ENCODE measurements at places on chromosomes 2 and 18.

DNA sequence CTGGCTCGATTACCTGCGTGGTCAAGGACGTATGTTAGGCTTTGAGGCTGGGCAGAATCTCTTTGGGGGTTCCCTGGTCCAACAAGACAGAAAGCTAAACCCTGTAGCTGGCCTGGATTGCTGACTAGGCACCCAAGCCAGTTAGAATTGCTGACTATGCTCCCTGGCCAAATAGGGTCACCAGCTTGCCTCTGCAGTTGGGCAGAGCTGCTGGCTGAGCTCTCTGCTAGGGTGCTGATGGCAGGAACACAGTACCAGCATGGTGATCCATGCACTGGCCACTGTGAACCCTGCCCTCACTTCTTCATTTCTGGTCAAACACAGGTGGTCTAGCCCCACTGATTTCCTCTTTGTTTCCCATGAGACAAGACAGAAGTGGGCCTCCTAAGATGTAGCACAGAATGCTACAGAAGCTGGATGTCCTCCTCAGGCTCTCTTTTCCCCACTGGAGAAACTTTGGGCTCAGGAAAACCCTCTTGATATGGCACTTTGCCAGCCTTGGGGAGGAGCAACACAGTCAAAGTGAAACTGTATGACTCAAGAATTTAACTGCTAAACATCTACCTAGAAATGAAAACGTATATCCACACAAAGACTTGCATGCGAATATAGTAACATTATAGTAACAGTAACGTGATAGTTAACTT, 20.8 kb downstream of the SP140L start:
- DNase-seq, result no peak

GRCh38 chr2:173394091-173394974, 39.7 kb downstream of the CDCA7 start:
- no peak for DNase-seq

DNA sequence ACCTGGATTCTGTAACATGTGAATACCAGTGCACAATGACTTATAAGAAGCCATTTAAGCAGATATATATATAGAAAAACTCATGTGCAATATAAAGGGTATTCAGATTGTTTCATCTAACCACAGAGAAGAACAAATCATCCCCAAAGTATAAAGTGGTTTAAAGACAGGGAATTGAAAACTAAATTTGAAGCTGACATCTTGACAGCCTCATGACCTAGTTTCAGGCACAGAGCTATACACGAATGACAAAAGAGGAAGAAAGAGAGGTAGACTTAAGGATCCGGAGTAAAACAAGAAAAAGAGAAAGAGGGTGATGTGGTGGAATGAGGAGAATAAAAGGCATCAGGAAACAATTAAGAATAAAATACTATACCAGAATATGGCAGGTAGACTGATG, 194.5 kb downstream of the EPHA4 start:
- no peak for DNase-seq

GRCh38 chr2:8547284-8548064, 134.4 kb upstream of the ID2 start:
- no peak for DNase-seq

DNA sequence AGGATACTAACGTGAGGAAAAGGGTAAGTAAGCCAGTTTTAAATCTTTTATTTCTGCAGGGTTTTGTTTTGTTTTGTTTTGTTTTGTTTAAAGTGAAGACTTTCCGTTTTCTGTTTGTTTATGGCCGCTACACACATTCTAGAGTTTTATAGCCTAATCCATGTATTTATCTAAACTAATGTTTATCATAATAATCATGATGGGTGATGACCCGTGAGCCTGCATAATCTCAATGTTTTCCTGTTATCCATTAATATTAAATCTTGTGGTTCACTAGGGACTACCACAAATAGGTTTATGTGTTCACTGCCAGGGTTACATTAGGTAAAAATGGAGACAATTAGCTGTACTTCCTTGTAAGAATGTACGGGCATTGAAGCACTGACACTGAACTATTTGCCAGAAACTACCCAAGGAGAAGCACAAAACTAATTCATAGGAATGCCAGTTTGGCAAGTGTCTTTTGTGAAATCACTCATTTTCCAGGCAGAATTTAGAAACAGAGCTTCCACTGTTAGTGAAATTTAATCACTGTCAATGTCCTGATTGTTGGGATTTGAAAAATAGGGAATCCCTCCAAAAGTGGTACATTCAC, 574.8 kb downstream of the LRP1B start:
- DNase-seq, result no peak

DNA sequence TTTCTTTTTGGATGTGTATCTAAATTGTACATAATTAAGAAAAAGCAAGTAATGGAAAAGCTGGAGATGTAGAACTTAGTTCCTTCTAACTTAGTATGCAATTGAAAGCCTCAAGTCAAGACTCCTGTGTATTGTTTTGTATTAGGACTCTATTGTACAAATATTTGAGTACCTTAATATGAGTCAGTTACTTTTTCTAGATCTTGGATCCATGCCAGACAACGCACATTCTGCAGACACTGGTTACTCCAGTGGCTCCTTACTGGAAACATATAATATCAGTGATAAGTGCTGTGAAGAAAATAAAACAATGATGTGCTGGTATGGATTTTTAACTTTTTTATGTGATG, 1.5 kb downstream of the SLC39A10 start:
- no peak for DNase-seq

- no peak for DNase-seq
These were observed 41.1 kb downstream of the LDAH start for GRCh38 chr2:20781656-20782265.

DNA sequence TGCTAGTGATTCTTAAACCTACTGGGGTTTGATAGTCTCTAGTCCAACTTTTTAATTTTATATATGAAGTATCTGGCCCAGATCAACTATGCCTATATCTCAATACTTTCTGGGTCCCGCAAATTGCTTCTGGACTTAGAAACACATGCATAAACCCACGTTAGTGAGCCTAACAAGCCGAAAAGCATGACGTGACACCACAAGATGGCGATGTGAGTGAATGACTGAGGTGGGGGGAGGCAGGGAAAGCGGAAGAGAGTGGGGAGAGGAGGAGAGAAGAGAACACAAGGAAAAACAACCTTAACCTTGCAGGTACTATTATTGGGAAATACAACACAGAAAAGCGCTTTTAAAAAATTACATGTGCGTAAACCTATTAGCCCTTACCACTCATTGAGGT, 13.8 kb downstream of the PDIA6 start:
- no peak for DNase-seq

DNA sequence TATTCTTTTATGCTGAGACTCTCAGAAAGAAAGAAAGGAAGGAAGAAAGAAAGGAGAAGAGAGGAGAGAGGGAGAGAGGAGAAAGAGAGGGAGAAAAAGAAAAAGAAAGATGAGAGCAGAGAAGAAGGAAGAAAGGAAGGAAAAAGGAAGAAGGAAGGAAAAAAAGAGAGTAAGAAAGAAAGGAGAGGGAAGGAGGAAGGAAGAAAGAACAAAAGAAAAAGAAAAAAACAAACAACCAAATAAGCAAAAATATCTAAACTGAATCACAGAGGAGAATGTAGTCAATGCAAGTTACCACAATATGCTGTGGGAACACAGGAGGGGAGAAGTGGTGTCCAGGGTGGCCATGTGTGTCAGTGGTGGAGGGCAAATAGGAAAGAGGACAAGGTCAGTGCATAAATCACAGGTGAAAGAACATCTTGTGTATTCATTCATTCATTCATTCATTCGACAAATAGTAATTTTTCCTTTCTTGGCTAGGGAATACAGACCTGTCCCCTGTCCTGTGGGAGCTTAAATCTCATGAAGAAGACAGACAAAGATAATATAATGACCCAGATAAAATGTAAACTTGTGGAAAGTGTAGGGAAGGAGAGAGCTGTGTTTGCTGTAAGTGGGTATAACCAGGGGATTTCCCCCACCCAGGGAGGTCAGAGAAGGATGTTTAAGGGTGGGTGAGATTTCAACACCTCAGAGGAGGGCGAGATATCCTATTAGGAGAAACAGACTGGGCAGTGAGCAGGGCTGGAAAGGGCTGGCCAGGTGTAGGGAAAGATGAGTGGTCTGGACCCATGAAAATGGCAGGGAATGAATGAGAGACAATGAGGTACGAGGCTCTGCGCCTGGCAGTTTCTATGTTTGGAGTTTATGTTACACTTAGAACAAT, 50.7 kb downstream of the IL1R2 start:
- DNase-seq, result no peak

DNA sequence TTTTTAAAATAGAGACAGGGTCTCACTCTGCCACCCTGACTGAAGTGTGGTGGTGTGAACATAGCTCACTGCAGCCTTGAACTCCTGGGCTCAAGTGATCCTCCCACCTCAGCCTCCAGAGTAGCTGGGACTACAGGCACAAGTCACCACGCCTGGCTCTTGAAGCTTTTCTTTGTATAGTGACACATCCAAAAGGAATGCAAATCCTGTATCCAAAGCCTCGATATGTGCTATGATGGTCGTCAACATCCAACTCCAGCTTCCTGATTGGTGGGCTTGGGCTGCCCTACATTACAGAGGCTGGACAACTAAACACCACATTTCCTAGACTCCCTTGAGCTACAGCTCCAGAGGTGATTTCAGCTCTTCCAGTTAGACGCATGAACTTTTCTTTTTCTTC, 101.7 kb upstream of the PGAP1 start:
- DNase-seq, result no peak

GRCh38 chr2:9703701-9704221, 73.0 kb upstream of the YWHAQ start:
- no peak for DNase-seq

GRCh38 chr2:176427549-176427948, 158.3 kb downstream of the MTX2 start:
- DNase-seq, result no peak

- DNase-seq, result no peak
These were observed 85.3 kb downstream of the NUP35 start for GRCh38 chr2:183209395-183210028.

- no peak for DNase-seq
These were observed 12.8 kb downstream of the IL1R2 start for GRCh38 chr2:102004581-102004980.

- no peak for DNase-seq
These were observed 663.3 kb upstream of the CHAC2 start for GRCh38 chr2:53104263-53104662.

DNA sequence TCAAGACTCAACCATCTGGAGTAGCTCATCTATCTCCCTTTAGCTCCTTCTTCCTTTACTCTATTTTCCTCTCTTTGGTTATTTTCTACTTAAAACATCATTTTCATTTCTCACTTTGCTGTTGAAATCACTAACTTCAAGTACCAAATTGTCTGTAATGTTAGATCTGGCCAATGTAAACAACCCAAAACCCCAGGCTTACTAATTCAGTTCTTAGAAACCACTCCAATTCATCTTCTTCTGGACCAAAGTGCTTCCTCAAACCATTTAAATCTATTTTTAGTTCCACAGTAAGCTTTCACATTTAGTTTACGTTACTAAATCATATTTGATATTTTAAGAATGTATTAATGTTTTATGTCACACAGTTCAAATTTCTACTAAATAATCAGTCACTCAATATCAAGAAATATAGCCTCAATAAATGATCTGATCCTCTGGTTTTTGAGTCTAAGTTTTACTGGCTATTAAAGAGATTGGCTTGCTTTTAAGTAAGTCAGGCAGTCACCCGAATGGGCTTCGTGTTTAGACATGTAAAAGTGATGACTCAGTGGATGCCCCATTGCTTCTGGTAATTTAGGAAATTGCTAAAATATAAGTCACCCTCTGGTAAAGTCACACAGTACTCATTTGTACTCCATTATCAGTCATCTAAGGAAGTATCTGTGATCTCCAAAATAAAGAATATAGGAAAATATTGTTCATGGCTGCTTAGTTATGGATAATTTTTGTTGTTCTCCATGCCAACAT, 527.2 kb upstream of the SOX11 start:
- DNase-seq, result no peak

DNA sequence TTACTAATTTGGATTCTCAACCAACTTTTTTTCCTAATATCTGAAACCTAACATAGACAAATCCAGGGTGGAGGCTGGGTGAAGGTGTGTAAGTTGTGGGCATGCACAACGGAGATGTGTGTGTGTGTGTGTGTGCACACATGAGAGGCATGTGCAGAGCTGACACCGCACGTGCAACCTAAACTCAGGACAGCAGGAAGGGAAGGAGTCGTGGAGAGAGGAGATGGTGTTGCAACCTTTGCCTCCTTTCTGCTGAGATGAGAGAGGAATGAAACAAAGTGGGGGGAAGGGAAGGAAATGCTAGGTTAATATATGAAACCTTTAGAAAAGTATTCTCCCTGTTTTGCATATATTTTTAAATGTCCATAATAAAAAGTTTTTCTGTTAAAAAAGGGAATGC, 64.7 kb downstream of the KCTD1 start:
- no peak for DNase-seq

- DNase-seq, result no peak
These were observed 628 bp upstream of the PTPN2 start for GRCh38 chr18:12884406-12885323.

- no peak for DNase-seq
These were observed 126.2 kb downstream of the MTCL1 start for GRCh38 chr18:8831531-8831930.

DNA sequence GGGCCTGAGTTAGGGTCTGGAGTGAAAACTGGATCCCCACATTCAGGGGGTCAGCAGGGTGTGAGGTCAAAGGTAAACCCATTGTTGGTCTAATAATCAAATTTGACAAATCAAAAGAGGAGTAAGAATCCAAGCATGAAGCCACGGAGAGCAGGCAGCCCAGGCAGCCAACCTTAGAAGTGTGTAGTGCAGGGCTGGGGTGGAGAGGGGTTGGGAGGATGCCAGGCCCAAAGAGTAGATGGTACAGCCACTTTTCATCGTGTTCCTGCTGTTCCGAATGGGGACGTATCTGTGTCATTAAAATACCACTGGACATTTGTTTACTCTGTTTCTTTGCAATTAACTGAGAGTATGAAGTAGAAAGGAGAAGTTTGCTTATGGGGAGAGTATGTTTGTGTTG, 16.5 kb upstream of the SPTBN1 start:
- DNase-seq, result no peak

DNA sequence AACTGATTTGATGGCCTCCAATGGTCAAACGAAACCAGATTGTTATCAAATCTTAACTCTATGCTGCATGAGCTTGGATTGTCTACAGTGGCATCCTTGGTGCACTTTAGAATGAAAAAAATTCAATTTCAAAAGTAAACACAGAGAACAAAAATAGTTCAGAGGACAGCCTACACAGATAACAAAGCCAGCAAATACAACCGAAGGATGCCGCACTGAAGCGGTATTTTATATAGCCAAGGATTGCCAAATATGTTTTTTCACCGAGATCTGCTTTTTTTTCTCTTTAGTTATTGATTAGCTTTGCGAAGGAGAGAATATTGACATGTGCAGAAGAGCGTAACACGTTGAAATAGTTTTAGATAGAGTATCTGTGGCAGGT, 72.0 kb downstream of the SLC4A3 start:
- no peak for DNase-seq

DNA sequence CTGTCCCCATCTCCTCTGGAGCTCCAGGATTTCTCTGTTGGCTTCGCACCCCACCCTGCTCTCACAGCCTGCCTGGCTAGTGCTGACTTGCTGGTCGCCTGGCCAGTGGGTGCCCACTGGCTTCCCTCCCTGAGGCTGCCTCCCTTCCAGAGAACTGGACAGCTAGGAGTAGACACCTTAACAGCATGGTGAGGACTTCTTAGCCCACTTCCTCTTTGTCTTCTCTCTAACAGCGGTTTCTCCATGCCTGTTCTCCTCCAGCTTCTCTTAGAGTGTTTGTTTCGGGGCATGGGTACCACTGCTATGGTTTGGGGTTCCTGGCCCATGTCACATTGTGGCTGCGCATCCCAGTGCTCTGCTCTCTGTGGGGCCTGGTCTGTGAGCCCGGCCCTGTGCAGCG, 37.1 kb downstream of the ZNF532 start:
- no peak for DNase-seq
